Spinal cord (tissue), 10 donors: ENCODE measurements at places on chromosomes 6 and 20.

DNA sequence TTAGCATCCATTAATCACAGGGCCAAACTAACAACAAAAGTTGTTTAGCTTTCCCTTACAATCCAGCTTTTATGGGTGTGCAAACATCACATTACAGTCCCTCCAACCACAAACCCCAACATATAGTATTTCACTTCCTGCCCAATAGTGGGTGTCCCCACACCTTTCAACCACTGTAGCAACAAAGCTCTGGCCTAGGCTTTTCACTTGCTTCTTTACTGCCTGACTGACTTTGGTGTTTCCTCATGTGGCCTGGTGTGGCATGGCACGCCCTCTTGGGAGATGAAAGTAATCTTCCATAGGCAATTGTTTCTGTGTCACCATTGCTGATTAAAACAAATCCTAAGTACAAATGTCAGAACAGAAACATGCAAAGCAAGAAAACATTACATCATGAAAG lies 46.3 kb downstream of the MCM8 start:
- DNase-seq: no peak

- no peak for DNase-seq
Measured at GRCh38 chr6:157811476-157812173, 11.4 kb upstream of the SNX9 start.

- no peak for DNase-seq
Measured at GRCh38 chr6:144264270-144265060, 20.7 kb upstream of the UTRN start.

DNA sequence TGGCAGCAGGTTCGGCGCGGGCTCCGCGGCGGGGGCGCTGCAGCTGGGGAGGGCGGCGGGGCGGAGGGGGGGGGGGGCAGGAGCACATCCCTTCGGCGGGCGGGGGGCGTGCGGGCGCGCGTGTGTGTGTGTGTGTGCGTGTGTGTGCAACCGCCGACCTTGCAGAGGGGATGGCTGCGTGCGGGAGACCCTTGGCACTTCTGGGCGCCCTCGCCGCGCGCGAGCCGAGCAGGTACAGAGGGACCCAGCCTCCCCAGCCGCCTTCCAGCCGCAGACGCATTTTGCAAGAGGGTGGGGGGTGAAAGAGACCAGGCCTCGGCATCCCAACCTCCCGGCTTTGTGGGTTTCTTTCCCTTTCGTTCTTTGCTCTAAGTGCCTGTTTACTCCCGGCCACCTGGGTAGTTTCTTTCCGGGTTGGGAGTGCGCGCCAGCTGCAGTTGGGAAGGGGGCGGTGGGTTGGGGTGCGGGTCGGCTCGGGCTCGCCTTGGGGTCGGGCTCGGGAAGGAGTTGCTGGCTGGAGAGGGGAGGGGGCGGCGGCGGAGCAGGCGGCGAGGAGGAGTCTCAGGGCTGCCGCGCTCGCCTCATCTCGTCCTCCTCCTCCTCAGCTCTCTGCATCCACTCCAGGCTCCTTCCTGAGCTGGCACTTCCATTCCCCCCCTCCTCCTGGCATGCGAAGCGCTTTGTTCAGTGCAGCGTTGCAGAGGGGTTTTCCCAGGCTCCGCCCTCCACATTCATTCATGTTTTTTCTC lies 620 bp downstream of the HIVEP1 start:
- DNase-seq: peak; percentile 78
